CD14-positive monocyte (primary cell): ENCODE measurements at places on chromosomes 1 and 21. TPM values are rescaled to one million over a fixed set of nuclear protein-coding genes. Genes with fewer than 3 reads are reported as not detected.

GRCh38 chr1:27296773-27297291 lies 25.1 kb upstream of the TMEM222 start:
- peak; percentile 45 for DNase-seq
- H3K4me1 ChIP-seq = peaks cover 26% of the 10 kb centered on the region
- no peaks in the 10 kb centered on the region for H3K27me3 ChIP-seq
- H3K27ac ChIP-seq = no peak overlapping the region
- peaks cover 66% of the 10 kb centered on the region for H3K36me3 ChIP-seq

TMEM82 gene
- not detected for polyA plus RNA-seq

DNA sequence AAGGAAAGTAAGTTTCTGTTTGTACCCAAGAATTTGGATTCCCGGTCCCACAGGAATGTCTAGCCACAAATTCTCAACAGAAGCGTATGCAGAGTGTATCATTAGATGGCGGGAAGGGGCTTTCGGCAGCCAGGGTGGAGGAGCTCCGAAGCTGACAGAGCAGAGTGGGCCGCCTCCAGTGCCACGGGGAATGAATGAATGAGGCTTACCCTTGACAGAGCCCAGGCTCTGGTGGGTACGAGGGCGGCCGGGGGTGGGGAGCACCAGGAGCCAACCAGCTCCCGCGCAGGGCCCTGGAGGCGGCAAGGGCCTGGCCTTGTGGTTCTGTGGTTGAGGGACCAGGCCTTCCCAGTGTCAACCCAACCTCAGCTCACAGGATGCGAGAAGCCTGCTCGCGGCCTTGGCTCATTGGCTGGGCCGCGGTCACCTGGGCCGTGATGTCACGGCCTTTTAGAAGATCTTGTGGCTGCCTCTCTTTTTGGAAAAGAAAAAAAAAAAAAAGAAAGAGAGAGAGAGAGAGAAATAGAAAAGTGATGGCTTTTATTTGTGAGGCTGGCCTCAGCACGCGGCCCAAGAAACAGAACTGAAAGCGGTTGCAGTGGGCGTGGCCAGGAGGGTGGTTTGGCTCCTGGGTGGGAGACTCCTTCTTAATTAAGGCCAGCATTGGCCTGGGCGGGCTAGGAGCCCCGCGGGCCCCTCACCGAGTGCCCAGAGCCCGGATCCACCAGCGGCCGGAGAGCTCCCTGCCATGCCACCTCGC lies 34.9 kb upstream of the RUNX3 start:
- H3K36me3 ChIP-seq = no peaks in the 10 kb centered on the region
- H3K4me1 ChIP-seq = peaks cover 36% of the 10 kb centered on the region
- peak overlapping the region; percentile 69 for H3K27ac ChIP-seq
- H3K4me3 ChIP-seq = no peak overlapping the region
- peak; percentile 87 for DNase-seq
- no peaks in the 10 kb centered on the region for H3K27me3 ChIP-seq

- H3K27ac ChIP-seq = no peak overlapping the region
- no peak overlapping the region for H3K4me3 ChIP-seq
- no peaks in the 10 kb centered on the region for H3K27me3 ChIP-seq
Measured at GRCh38 chr1:20666804-20667203, 5.6 kb upstream of the DDOST start.

SSX2IP gene
- 0.29 and 0.85 TPM in 2 replicates for polyA plus RNA-seq

DNA sequence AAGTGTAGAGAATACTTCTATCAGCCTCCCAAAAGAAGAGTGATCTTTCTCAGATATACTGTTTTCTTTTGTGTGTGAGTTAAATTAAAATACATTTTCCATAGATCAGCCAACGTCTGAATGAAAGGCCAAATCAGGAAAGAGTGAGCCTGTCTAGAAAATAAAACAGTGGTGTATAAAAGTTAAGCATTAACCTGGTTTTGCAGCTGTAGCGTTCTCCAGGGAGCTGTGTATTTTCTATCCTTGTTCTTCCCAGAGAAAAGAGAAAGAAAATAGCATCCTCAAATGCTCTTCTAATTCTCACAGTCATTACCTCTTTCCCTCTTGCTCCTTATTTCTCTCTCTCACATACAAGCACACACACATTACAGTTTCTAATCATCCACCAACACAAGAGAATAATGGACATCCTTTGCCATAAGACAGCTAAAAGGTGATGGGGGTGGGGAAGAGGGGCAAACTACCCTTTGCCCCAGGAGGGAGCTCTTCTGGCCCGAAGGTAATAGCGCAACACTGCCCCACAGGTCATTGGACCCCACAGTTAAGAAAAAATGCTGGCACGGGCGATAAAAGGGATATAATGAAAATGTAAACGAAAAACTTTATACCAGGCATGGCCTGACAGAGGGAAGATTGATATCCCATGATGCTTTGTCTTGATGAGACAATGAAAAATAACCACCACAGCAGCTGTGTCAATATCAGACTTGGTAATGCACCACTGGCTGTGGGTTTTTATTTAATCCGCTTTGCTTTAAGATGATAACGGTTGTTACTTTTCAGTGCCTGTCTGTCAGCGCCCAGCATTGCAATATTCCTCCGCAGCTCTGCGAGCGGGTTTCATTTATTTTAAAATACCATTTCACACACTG lies 150.3 kb downstream of the NUF2 start:
- no peak overlapping the region for H3K27ac ChIP-seq
- no peaks in the 10 kb centered on the region for H3K36me3 ChIP-seq
- no peaks in the 10 kb centered on the region for H3K4me1 ChIP-seq
- H3K4me3 ChIP-seq = no peak overlapping the region

- H3K36me3 ChIP-seq = no peaks in the 10 kb centered on the region
- no peaks in the 10 kb centered on the region for H3K27me3 ChIP-seq
- H3K4me1 ChIP-seq = no peaks in the 10 kb centered on the region
- H3K27ac ChIP-seq = no peak overlapping the region
Measured at GRCh38 chr1:60668585-60668984, 413.8 kb upstream of the NFIA start.

CRNN gene
- polyA plus RNA-seq = not detected

DNA sequence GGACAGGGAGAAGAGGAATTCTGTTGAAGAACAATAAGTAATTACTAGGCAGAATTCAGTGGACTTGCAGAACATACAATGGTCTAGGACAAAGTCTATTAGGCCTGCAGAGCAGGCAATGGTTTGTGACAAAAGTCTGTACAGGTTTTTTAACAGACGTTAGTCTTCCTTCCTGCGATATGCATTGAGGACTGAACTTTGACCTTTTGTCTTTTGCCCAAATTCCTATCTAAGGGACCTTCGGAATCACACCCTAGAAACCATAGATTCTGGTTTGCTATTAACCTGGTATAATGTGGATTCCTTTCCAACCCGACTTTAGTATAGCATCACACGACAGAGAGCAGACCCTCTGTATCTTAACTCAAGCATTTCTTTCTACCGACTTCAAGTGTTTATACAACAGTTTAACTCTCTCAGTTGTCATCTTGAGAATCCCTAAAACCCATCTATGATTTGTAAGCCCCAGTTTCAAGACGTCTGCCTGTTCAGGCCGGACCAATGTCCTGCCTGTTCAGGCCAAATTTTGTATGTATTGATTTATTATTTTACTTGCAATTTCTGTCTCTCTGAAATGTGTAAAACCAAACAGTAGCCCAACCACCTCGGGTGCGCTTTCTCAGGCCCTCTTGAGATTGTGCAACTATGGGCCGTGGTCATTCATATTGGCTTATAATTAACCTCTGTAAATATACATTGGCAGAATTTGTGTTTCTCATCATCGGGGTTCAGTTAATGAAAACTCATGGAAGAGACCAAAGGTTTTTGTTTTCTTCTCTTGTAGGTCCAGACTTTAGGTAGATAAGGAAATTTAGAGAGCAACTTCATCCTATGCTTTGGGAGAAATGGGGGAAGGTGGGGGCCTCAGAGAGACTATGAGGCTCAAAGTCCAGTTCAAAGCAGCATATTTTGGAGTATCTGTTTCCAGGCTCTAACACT lies 76.9 kb upstream of the TNFSF18 start:
- no peak for DNase-seq
- H3K4me3 ChIP-seq = no peak overlapping the region
- H3K36me3 ChIP-seq = no peaks in the 10 kb centered on the region
- no peak overlapping the region for H3K27ac ChIP-seq
- peaks cover 10% of the 10 kb centered on the region for H3K4me1 ChIP-seq
- no peaks in the 10 kb centered on the region for H3K27me3 ChIP-seq

DNA sequence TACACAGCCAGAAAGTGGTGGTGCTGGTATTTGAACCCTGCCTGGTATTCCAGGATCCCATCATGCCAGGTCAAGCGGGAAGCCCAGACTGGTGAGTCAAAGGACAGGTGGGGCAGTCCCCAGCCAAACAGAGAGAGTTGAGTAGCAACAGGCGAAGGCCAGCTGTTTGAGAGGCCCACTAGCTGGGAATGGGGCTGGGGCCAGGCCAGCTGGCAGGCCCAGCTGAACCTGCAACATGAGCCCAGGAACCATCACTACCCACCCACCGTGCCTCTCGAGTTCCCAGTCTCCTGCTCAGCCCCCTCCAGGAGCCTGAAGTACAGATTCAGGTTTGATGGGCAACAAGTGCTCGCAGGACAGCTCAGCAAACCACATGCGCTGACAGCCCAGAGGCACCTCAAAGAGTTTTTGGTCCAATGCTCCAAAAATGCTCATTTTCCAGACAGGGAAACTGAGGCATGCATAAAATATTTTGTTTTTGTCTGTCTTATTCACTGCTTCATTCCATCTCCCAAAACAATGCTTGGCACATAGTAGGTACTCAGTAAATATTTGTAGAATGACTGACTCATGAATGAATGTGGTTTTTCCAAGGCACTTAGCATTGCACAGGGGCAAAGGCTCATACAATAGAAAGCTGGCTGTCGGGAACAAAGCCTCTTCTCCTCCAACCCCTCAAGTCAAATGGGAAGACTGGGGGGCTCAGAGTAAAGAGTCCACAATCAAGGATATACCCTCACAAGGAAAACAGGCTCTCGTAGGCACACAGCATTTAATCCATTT lies 42.5 kb upstream of the CLIC4 start:
- H3K4me3 ChIP-seq = no peak overlapping the region
- H3K4me1 ChIP-seq = peaks cover 13% of the 10 kb centered on the region
- no peaks in the 10 kb centered on the region for H3K36me3 ChIP-seq
- H3K27me3 ChIP-seq = no peaks in the 10 kb centered on the region
- no peak for DNase-seq
- no peak overlapping the region for H3K27ac ChIP-seq

S100A14 gene
- polyA plus RNA-seq = not detected

KIF17 gene
- 0.09 and 0.16 TPM in 2 replicates for polyA plus RNA-seq
